ENCODE measurements at places on chromosomes 12 and 14. TPM values are rescaled to one million over a fixed set of nuclear protein-coding genes. Genes with fewer than 3 reads are reported as not detected.

The TUNAR gene
- total RNA-seq, result not detected

The SLC5A8 gene
- not detected for total RNA-seq

The CIROP gene
- 1.7 TPM for total RNA-seq

The ABCC9 gene
- total RNA-seq, result 8.7 TPM

The TCP11L2 gene
- 47.3 TPM for total RNA-seq

The CRIP2 gene
- 67.5 TPM for total RNA-seq

The OR6C2 gene
- not detected for total RNA-seq

The BCL2L2 gene
- total RNA-seq, result 20.7 TPM

The DCN gene
- 1,986 TPM for total RNA-seq

The TAS2R9 gene
- not detected for total RNA-seq

The TWF1 gene
- 161 TPM for total RNA-seq

The CCDC196 gene
- not detected for total RNA-seq

The TMEM30B gene
- total RNA-seq, result 6.3 TPM

Data from smooth muscle cell of trachea (primary cell).